Fibroblast of mammary gland (primary cell): ENCODE measurements at places on chromosomes 5 and 9.

GRCh38 chr9:22175972-22176545 lies 167.0 kb upstream of the CDKN2B start:
- no peak for DNase-seq

DNA sequence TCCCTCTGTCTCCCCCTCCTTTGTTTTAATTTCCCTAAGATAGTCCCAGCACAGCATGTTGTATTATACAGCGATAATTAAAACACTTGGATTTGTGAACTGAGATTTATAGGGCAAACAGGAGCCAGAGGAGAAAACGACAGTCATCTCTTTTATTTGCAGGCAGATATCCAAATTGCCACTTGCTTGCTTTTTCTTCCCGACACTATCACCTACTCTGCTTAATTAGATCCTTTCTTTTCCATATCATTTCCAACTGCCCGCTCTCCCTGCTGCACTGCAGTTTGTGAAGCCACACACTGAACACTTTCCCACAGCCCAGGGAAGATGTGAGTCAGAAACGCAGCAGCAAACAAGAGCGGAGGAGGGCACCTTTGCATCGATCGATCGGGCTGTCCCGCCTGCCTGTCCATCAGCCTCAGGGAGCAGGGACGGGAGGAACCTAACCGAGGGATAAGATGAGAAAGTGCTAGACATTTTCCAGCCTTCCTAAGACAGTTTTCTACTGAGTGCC lies 35.8 kb upstream of the SPRY4 start:
- DNase-seq: peak; percentile 80

DNA sequence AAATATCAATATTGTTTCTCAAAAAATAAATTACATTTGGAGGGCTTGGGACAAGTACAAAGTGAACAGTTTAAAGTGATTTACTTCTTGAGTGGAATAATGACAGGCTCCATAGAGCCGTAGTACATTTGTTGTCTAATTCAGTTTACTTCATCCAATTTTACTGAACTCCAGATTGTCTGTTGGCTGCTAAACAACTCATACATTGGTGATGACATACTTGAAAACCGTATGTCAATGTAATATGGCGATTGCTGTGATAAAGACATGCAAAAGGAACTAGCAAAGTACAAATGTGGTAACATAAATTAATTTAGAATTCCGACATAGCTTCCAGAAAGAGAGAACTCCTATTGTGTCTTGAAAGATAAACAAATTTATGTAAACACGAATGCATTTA lies 1197.5 kb upstream of the CDH18 start:
- DNase-seq: no peak

DNA sequence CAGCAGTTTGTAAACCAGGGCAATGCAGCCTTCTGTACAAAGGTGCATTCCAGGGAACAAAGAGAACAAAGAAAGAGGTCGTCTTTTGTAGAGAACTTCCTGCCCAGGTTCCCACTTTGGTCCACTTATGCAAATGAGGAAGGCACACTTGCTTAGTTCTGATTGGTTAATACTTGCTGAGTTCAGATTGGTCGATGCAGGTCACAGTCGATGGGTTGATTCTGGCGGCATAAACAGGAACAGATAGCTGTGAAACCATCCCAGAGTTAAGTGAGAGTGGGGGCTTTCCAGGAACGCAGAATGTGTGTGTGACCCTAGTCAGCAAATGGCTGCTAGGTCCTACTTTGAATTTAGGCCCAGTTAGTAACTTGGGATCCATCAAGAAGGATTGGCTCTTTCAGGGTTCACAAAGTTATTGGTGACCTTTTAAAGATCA lies 1.8 kb upstream of the ADAMTS13 start:
- no peak for DNase-seq

GRCh38 chr5:76736679-76737556 lies 21.0 kb downstream of the F2R start:
- no peak for DNase-seq

DNA sequence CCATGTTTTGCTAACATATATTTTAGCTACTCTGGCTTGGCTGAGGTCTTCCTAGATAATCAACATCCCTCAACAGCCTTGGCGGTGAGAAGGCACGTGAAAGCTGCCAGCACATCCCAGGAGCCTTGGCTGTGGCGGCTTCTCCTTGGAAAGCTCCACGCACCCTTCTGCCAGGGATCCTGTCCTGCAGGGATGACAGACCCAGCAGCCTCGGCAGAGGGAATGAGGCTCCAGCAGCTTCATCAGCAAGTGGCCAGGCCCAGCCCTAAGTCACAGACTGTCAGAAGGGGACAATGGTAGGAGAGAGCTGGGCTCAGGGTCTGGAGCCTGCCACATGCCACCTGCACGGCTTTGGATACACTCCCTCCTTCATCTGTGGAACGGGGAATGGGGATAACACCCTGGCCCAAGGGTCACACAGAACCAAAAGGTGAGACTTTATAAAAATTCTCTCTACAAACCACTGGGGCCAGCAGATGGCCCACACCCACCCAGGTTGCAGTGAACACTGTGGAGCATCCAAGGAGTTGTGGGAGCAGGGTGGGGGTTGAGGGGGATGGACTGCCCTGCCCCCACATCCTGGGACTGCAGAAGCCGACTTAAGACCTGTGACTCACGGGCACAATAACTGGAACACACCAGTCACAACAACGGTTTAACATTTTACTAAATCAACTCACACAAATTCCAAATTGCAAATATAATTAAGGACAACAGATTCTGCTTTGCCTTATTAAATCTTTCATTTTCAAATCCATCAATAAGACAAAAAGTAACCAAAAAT lies 65.1 kb downstream of the MACROH2A1 start:
- peak; percentile 34 for DNase-seq

- DNase-seq: no peak
These were observed 271.2 kb downstream of the EDIL3 start for GRCh38 chr5:84113246-84114105.

DNA sequence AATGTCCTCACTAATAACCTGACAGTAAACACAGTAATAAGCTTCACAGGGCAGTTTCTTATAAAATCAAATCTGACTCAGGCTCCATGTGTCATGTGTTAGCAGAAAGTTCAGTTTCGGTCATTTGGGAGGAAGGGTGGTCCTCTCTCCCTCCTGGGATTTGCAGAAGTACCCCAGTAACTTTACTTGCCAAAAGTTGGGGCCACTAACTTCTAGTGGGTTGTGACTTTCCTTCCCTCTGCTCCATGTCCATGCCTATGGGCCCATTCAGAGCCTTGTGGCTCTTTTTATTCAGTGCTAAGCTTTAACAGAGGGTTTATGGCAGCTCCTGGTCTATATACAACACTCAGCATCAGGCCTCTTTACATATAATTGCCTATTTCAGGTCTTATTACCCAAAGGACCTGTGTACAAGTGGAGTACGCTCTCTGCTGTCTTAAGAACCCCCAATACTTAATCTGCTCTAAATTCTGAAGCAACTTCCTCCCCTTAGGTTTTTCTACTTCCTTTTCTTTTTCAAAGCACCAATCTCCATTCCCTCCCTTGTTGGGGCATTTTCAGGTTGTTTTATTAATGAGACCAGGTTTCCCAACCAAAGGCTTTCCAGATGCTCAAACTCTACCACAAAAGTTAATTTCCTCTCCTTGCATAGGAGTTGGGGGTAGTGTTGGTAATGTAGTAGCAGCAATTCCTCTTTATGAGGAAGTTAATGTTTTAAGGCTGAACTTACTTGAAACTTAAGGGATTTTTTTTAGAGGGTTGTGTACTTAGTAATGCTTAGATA lies 107.7 kb downstream of the CCDC192 start:
- no peak for DNase-seq

- no peak for DNase-seq
These were observed 804.6 kb upstream of the COX7C start for GRCh38 chr5:85813146-85813545.

DNA sequence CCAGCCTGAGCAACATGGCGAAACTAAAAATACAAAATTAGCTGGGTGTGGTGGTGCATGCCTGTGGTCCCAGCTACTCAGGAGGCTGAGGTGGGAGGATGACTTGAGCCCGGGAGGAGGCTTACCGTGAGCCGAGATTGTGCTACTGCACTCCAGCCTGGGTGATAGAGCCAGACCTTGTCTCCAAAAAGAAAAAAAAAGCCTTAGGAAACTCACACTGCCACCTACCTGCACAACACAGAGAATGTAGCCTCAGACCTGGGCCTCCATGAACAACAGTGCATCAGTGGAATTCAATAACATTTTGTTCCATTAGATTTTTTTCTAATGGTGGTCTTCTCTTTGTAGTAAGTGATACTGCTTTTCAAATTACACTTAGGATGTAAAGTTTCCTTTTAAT lies 63.8 kb upstream of the RARS1 start:
- peak; percentile 19 for DNase-seq

DNA sequence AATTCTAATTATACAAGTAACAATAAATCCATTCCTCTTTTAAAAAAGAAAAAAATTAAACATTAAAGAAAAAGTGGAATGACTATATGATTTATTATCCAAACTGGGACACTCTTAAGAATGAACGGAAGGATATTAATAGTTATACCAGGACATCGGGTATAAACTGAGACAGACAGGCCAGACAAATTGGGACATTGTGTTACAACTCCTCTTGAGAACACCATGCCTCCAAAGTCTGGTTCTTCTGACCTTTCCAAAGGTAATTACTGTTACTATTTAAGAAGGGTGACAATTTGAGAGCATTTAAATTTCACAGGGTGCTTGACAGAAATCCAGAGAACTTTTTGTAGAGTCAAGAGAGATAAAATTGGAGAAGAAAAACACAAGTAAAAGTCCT lies 132.1 kb upstream of the MARCHF11 start:
- no peak for DNase-seq

- no peak for DNase-seq
These were observed 19.1 kb upstream of the SLC6A19 start for GRCh38 chr5:1182360-1182632.

DNA sequence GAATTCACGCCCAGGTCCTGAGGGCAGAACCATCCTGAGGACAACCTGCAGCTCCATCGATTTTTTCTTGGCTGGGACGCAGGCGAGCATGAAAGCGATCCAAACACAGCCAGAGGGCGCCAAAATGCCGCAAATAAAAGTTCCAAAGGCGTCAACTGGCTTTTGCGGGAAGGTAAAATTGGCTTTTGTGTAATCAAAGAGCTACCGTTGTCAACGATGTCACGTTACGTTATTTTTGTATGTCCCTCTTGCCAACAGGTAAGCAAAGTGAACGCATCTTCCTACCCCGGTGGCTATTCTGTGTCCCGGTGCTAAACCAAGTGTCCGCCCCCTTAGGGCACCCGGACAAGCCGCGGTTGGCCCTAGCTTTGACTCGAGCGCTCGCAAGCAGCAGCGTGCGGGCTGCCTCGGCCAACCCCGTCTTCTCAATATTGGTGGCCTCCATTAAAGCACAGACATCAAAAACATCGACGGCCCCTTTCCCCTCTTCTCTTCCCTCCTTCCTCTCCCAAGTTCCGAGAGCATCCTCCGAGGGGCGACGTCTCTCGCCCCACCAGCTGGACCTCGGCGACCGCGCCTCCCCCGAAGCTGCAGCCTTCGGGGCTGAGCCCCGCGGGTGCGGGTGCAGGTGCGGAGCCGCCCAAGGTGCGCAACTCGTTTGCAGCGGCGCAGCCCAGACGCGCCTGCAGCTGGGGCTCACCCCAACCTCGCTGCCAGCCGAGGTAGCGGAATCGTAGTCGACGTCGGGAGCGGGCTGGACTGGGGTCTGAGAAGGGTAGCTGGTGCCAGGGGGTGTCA lies 1.1 kb upstream of the BASP1 start:
- DNase-seq: peak; percentile 79

DNA sequence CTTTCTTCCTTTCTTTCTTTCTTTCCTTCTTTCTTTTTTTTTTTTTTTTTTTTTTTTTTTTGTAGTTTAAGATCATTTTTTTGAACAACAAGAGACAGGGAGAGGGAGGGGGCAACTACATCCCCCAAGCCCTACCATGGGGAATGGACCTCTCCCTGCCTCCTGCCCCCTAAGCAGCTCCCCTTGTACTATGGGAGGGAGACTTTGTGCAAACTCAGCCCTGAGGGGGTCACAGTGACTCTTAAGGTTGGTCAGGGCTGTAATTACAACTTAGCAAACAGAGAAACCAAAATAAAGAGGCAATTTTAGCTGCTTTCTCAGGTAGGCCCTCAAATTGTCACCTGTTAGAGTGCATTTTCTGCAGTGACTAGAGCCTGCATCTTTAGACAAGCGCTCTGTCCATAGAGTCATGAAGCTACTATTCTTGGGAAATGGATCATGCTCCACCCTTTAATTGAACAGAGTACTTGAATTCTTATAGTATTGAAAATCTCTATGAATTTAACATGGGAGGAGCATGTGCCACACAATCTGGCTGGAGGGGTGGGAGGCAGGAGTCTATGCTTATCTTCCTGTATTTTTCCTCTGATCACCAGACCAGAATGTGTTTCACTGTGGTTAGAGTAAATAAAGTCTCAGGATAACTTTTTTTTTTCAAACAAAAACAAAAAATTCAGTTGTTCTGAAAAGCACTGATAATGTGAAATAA lies 24.3 kb upstream of the PIK3R1 start:
- DNase-seq: no peak

DNA sequence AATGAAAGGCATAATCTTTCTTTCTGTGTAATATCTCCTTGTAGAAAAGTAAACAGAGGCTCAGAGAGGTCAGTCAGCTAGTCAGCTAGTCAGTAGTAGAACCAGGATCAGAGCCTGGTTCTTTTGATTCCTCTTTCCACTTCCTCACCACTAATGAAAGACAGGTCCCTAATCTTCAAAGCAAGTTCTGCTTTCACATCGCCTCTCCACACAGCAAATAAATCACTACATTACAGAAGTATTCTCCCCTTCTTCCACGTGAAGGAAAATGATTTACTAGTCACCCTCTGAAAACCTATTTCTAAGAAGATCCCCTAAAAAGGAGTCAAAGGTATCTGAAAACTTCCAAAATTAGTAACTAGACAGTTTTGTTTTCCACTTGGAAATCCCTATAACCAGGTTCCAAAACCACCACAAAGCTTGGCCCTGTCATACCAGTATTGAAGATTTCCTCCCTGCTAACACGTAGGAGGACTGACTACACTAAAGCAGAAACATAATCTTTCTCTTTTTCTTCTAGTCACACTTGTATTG lies 140.5 kb upstream of the TARS1 start:
- peak; percentile 48 for DNase-seq

DNA sequence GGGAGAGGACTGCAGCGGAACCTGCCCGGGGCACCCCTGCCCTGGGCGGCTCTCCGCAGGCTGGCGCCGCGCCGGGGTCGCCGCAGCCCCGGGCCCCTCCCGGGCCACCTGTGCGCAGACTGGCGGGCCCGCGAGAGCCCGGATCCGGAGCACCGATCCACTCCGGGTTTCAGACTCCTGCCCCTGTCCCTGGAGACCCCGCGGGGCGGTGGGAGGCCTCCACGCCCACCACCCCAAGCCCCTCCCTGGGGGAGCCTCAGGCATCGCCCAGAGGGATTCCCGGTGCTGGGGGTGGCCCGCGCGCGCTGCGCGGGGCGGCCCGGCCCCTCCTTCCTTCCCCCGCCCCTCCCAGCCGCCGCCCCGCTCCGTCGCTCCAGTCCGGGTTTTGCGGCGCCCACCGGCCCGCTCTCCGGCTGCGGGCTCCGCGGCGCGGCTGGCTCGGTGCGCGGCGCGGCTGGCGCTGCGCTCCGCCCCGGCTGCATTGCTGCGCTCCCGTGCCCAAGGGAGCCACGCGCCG lies at the start of gene UNC5A:
TSS of gene UNC5A (plus strand) at position 479 of the 517 bp plus-strand sequence. CDS start 192 bp downstream, outside the sequence.
- peak; percentile 21 for DNase-seq

- DNase-seq: peak; percentile 62
These were observed 92.4 kb downstream of the NFIB start for GRCh38 chr9:14221558-14221957.
